ENCODE measurements at places on chromosomes 6 and 20.

DNA sequence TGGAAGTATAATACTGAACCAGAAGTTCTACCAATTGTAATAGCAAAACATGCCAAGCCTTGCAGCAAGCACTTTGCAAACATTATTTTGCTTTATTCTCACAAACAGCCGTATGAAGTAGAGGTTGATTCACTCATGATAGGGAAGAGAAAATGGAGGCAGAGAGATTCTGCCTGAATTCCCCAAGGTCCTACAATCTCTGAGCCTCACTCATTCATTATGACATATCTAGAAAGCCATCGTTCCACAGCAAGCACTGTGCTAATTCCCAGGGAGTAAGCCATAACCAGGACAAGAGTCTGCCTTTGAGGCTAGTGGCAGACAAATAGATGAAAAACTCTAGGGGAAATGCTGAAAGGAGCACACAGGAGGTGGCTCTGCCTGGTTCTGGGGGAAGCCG is 288.0 kb downstream of the TSHZ2 start:
- DNase-seq: no peak

DNA sequence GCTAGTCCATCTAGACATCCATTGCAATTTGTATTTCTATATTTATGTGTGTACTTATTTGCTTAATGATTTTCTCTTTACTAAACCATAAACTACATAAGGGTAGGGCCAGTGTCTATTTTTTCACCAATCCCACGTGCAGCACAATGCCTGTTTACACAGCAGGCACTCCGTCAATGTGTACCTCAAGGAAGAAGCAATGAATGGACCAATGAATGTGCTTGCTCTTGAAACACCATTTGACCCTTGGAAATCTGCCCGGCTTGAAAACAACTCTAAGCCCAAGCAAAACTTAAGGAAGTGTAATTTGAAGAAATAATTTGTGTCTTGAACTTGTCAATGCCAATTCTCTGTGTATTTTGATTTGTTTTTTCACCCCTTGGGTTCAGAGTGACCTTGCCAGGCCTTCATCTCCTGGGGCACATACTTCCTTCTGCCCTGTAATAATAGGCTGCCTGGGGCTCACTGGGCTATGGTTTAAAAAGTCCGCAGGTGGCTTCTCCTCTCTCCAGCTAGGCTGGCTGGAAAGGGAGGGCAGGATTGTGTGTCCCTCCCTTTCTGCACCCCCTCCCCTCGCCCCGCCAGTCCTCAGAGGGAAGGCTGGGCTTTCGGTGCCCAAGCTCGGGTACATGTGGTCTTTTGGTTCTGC is 140.8 kb upstream of the ARMC2 start:
- no peak for DNase-seq

- no peak for DNase-seq
Measured at GRCh38 chr6:43886067-43886461, 116.1 kb downstream of the VEGFA start.

DNA sequence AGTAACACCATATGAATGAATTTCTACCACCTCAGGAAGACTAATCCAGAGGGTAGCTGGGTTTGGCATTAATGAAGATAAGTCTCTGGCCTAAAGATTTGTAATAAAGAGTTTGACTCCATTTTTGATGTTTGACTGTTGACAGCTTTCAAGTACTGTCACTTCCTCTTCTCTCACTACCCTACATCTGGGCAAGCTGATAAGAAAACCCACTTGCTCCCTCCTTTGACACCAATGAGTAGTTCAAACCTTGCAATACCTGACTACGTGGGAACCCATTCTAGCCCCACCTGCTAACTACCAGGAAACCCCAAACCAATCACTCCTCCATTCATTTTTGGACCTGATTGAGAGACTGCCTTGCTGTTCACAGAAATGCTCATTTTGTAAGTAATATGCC is 621.5 kb downstream of the TENT5A start:
- DNase-seq: no peak

DNA sequence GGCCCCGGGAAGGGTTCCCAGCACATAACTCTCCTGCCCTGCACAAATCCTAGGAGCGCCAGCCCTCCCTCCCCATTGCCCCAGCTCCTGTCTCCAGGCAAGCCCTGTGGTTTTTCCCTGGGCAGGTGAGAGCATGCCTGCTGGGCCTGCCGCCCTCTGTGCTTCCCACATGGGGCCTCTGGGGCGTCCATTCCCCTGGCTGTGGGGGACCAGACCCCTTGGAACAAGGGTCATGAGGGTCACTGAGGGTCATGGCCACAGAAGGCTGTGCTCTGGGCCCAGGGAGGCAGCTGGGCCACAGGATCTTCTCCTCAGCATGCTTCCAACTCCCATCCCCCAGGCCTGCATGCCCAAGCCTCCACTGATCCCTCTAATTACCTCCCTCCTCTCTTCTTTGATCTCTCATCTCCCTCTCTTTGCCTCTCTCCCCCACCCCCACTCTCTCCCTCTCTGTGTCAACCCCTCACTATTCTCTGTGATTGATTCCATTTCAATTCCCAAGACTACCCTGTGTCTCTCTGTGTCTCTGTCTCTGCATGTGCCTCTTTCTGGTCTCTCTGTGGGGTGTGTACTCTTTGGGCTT is 6.1 kb downstream of the MDFI start:
- DNase-seq: no peak

DNA sequence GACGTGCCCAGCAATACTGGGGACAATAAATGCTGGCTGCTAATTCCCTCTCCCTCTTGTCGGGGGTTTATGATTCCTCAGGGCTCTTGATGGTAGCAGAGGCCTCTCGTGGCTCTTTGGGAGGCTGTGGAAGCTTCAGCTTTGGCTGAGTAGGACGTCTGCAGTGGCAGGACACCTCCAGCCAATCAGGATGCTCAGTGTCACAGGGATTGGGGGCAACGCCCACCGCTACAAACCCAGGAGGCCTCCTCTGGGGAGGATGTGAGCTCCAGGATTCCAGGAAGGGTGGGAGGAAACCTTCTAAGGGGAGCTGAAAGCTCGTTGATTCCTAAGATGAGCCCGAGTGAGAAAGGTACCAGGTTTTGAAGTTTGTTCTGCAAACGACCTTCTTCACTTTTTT is 19.4 kb downstream of the RSPO4 start:
- DNase-seq: no peak

- DNase-seq: no peak
Measured at GRCh38 chr6:132023490-132023889, 72.3 kb upstream of the CCN2 start.

GRCh38 chr20:43983359-43983758 is 68.7 kb downstream of the TOX2 start:
- no peak for DNase-seq

GRCh38 chr20:63296531-63297299 is 3.7 kb downstream of the COL20A1 start:
- no peak for DNase-seq

GRCh38 chr6:116364321-116364720 is 6.4 kb upstream of the DSE start:
- DNase-seq: no peak

DNA sequence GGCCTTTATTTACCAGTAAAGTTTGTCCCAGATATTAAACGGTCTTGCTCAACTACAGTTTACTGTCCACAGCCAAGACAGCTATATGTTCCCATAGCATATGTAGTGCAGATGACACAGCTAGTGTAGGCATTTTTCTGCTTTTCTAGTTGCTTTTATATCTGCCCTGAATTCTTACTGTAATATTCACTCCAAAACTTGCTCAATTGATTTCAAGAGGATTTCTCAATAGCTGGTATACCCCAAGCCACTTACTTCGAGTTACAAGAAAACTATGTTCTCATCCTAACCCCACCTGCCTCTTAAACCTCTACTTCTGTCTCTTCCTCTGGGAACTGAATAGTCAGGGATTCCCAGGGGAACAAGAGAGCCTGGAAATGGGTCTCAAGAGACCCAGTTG is 18.9 kb upstream of the ROS1 start:
- DNase-seq: no peak

DNA sequence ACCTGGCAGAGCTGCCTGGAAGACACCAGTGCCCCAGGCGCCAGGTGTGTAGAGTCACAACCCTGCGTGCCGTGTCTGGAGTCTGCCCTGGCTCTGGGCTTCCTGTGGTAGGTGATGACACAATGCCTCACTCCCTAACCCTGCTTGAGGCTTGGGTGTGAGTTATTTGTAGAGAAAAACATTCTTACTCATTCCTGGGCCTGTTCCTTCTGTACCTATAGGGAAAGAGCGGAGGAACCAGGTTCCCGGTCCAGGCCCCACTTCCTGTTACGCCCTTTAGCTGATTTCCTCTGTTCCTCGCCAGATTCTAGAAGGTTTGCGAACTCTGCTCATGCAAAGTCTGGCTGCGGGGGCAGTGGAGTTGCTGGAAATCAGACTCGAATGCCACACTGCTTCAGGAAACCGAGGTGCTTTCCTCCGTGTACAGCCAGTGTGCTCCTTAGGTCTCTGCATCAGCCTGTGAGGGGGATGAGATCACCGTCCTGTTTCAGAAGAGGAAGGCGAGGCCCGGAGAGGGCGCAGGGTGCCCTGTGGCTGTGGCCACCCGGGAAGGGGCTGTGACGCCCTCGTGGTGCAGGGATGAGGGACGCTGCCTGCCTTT is 67.1 kb upstream of the DUSP22 start:
- DNase-seq: no peak

- no peak for DNase-seq
Measured at GRCh38 chr6:125196613-125197012, 43.0 kb downstream of the TPD52L1 start.

DNA sequence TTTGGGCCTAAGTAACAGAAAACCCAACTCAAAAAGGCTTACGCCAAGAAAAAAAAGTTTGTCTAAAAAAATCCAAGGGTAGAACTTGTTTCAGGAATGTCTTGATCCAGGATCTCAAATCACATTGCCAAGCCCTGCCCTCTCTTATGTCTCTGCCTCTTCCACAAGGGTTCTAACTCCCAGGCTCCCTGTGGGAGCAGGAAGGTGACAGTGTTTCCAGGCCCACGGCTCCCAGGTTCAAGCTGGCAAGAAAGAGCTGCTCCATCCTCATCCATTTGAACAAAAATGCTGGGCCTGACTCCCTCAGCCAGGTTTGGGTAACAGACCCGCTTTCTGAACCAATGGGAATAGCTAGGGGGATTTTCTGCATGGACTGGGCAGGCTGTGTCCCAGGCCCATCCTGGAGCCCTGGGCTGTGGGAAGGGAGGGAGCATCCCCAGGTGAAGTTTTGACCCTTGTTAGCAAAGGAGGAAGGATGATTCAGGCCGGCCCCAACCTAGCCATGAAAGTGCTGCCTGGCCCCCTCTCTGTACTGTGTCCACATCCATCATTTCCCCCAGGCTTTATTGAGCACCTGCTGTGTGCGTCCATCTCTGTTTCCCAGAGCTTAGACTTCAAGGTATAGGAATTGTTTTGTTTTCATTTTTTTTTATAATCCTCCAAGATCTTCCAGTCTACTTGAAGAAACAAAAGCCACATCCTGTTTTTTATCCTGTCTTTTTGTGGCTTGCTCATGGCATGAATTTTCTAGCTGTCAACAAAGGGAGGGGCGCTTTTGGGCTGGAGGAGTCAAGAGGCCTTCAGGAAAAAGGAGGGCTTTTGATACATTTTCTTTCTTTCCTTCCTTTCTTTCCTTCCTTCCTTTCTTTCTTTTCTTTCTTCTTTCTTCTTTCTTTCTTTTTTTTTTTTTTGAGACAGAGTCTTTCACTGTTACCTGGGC is 159.8 kb downstream of the TFAP2C start:
- DNase-seq: no peak

- no peak for DNase-seq
Measured at GRCh38 chr6:157236040-157236725, 87.1 kb downstream of the TMEM242 start.

DNA sequence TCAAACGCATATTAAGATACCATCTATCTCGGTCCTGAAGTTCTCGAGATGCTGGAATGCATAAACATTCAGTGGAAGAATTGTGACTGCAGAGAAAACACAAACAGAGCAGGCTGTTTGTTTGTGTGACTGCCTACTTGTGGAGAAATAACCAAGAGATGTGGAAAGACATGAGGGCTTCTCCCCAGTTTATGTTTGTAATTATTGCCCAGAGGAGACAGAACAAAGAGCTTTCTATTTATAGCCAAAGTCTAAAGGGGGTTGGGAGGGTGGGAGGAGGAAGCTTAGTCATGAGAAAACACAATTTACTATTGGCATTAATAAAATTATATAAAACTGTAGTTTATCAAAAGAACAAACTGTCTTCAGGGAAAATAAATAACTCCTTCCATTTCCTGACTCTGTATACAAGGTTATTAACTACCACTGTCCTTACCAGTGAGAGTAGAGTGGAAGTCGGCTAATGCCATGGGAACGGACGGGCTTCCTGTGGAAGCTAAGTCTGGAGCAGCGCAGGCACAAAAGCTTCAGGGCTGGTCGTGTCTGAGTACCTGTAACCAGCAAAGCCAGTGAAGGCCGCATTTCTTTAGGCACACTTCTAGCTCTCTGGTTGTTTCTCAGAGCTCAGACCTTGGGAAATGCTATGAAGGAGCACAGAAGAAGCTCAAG is 200.2 kb upstream of the SUPT3H start:
- no peak for DNase-seq

DNA sequence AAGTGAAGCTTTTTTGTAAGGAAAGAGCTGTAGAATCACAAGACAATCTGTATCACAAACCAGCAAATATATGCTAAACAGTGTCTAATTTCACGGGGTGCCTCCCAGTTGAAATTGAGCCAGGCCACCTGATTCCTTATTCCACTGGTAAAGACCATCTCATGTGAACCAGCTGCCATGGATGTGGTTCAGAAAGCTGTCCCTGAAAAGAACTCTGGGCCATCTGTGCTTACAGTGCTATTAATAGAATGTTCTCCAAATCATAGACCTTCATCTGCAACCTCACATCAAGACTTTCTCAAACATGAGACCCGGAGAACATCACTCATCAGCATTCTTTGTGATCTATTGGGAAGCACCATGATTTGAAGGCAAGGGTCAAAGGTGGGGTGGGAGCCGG is 89.7 kb downstream of the FBXO5 start:
- no peak for DNase-seq

DNA sequence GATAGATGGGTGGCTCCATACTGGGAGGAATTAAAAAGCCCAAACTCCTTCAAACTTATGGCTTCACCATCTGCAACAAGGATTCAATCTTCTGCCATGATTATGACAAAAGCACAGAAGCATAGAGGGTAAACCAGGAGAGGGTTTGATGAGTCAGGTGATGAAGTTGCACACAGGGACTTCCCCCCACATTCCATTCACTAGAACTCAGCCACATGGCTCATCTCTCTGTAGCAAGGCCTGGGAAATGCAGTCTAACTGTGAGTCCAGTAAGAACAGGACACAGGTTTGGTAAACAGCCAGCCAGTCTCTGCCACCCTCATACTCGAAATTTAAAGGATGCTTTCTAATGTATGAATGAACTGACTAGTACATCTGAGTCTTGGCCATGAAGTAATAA is 142.9 kb downstream of the HIVEP2 start:
- no peak for DNase-seq

GRCh38 chr6:113565306-113565705 is 291.8 kb upstream of the MARCKS start:
- DNase-seq: no peak

GRCh38 chr6:24051942-24052589 is 73.9 kb upstream of the NRSN1 start:
- no peak for DNase-seq

DNA sequence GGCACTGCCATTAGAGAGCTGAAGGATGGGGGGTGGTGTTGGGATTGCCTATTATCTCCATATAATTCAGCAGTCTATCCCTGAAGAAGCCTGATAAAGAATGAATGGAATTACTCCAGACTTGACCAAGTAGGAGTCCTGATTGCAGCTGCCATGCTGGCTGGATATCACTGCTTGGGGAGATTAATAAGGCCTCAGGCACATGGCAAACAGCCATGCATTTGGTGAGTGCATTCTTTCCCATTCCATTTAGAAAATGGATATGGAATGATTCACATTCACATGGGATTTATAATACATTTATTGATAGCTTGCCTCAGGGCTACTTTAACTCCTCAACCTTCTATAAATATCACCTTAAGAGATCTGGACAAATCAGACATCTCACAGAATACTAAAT is 49.6 kb upstream of the HLA-A start:
- DNase-seq: no peak
